Astrocyte of the spinal cord (primary cell): ENCODE measurements at places on chromosomes 5 and 9.

DNA sequence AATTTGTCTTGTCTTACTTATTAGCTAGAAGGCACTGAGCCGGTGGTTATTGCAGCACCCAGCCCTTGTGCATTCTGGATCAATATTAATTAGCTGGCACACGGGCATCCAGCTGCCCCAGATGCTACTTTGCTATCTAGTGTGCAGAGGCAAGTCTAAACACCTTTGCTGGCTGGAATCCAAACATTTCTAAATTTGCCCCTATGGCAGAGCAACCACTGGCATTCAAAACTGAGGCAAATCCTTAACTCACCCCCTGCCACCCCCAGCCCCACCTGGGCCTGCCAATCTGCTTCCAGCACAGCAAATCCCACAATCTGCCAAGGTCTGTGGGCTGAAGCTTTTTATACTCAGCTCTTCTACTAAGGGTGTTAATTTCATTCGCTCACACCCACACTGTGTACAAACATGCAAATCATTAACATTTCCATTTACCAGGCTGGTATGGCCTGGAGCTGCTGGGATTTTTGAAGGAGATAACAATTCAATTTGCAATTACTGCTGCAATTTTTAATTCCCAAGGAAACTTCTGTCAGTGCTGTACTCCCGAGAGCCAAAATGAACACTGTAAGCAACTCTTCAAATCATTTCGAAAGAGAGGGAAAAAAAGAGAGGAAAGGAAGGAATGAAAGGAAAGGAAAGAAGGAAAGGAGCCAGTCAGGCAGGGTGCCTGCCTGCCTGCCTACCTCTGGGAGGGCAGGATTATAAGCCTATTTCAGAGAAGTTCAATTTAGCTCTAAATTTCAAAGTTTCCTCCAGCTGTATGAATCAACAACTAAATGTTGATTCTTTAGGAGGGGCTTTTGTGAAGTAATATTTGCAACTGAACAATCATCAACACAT lies 35.5 kb downstream of the RAPGEF1 start:
- DNase-seq = no peak

DNA sequence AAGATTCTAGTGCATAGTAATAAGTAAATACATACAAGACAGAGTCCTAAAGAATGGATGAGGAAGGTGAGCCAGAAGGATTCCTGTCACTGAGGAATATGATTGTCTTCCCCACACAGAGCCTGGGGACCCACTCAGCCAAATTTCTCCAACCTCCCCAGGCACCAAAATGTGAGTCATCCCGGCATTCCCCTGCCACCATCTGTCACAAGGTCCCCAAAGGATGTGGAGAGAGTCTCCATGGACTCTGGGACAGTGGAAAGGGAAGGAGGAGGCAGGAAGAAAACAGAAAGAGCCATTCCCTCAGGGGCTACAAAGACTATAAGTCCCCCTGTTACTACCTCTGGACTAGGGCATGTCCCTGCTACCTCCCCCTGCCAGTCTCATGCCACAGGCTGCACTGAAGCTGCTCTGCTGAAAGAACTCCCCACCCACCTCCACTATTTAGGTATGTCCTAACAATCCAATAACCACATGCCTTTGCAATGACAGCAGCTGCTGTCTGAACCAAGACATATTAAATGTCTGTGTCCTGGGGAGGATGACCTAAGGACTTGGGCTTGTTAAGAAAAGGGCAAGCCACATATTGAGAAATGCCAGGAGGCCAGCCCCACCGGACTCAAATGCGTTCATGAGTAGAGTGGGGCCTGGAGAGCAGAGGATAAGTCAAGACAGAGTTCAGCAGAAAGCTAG lies 10.7 kb upstream of the OR5C1 start:
- DNase-seq = peak; percentile 3

DNA sequence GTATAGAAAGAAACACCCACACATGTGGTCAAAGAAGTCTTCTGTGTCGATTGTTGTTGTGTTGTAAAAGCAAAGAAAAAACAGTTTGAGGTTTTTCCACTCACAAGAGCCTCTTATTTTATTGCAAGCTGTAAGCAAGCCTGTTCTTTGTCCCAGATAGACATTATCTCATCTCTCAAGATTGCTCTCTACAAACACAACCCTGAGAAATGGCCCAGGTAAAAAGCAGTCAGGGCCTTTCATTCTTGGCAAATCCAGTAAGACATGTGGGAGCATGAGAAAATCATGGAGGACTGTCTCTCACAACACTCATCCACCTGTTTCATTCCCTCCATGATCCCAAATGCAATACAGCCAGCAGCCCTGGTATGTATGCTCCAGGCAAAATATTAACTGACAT lies 286.6 kb upstream of the POU5F2 start:
- peak; percentile 6 for DNase-seq

GRCh38 chr9:35789541-35789940 lies 1.9 kb upstream of the NPR2 start:
- no peak for DNase-seq

- DNase-seq = no peak
Measured at GRCh38 chr9:92962846-92963245, 15.5 kb downstream of the FGD3 start.

GRCh38 chr9:94625835-94626234 lies 13.5 kb downstream of the FBP1 start:
- no peak for DNase-seq

- DNase-seq = no peak
Measured at GRCh38 chr5:160802592-160802991, 49.4 kb downstream of the ATP10B start.

DNA sequence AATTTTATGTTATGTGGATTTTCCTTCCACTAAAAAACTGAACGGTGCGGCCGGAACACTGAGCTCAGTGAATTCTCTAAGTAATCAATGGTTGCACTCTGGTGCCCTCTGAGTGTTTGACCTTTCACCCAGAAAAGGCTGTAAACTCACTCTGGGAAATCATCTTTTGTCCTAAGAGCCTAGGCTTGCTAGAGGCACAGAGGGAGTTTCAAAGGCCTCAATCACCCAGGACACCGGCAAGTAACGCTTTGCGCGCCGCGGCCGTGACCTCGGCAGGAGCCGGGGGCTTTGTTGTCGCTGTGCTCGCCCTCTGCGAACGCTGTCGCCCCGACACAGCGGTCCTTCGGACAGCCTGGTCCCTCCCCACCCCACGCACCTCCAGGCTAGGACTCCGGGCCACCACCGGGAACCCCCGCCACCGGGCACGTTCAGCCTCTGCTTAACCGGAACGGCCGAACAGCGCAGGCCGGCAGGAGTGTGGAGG lies 703 bp downstream of the ISCA1 start:
- DNase-seq = no peak

DNA sequence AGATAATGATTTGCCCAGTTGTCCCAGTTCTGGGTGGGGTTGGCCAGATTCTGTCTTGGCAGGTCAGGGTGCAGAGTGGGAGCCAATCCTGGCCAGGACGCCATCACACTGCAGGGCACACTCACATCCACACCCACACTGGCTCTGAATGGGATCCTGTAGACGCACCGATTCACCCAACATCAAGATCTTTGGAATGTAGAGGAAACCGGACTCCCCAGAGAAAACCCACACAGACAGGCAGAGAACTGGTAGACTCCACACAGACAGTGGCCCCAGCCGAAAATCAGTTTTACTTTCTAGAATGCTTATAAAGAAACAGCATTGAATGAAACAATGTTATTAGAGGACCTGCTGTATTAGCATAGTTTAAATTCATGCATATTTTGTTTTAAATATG lies 343.1 kb upstream of the DAB2 start:
- no peak for DNase-seq

DNA sequence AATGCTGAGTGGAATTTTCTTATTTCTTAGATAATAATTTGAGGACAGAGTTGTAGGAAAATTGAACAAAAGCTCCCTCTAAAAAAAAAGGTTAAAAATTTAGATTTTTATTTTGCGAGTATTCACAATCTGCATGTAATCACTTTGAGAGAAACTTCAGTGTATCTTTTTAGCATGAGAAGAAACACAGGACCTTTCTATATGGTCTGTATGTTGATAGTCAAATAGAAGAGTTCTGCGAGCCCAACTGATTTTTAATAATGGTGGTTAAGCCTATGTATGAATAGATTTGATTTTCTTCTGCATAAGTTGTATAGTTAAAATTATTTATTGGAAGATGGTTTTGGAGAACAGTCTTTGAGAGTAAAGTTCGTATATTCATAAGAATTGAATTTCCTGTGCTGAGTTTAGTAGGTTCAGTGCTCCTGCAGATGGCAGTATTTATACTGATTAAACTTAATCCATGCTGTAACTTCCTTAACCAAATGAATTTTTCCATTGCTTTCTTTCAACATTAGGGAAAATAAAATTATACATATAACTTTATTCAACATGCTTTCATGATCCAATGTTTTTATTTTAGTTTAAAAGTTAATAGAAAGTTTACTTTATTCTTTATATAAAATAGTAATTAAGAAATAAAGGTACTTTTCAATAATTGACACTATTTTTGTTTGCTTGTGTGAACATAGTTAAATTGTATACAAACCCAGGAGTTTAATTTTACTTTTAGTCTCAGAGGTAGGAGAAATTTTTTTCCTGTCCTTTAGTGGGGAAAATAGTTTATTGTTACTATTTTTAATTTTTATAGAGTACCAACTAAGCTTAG lies 19.6 kb downstream of the TCERG1 start:
- DNase-seq = peak; percentile 38
